ENCODE measurements at places on chromosomes 11 and 22.

- DNase-seq: no peak
Measured at GRCh38 chr11:12687740-12688139, 13.5 kb downstream of the TEAD1 start.

DNA sequence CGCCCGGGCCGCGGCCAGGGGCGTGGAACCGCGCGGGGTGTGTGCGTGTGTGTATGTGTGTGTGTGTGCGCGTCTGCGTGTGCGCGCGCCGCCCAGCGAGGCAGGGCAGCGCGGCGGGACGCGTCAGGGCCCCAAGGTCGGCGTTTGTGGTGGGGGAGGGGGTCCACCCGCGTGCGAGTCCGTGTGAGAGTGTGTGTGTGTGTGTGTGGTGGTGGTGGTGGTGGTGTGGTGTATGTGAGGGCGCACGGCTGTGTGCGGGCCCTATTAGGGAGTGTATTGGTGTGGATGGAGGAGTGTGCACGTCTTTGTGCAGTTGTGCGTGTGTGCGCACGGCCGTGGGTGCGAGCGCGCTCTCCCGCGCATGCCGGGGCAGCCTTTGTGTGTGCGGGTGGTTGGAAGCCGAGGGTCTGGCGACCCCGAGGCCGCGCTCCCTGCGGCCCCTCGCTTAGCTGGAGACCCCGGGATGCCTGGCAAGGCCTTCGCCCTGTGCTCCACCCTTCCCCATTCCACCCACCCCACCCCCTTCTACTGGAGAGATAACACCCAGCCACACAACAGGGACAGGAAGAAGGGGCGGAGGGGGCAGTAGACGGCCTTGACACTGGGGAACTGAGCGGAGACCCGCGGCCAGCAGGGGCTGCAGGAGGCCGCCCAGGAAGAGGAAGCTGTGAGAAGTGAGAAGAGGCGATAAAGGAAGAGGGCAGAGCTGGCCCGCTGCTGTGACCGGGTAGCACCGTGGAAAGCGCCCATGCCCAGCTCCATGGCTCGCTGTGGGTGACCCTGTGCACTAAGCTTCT is 528 bp upstream of the ARRB1 start:
- no peak for DNase-seq

GRCh38 chr22:36303874-36304273 is 50.9 kb downstream of the APOL1 start:
- DNase-seq: no peak

DNA sequence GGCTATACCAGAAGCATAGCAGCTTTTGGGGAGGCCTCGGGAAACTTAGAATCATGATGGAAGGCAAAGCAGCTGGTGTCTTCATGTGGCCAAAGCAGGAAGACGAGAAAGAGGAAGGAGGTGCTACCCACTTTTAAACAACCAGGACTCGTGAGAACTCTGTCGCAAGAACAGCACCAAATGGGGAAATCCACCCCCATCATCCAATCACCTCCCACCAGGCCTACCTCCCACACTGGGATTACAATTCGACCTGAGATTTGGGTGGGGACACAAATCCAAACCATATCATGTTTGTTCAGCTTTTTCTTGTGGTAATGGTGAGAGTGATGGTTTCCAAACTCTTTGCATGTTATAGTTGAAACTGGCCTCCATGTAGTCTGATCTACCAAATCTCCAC is 32.5 kb upstream of the OR10D3 start:
- no peak for DNase-seq

DNA sequence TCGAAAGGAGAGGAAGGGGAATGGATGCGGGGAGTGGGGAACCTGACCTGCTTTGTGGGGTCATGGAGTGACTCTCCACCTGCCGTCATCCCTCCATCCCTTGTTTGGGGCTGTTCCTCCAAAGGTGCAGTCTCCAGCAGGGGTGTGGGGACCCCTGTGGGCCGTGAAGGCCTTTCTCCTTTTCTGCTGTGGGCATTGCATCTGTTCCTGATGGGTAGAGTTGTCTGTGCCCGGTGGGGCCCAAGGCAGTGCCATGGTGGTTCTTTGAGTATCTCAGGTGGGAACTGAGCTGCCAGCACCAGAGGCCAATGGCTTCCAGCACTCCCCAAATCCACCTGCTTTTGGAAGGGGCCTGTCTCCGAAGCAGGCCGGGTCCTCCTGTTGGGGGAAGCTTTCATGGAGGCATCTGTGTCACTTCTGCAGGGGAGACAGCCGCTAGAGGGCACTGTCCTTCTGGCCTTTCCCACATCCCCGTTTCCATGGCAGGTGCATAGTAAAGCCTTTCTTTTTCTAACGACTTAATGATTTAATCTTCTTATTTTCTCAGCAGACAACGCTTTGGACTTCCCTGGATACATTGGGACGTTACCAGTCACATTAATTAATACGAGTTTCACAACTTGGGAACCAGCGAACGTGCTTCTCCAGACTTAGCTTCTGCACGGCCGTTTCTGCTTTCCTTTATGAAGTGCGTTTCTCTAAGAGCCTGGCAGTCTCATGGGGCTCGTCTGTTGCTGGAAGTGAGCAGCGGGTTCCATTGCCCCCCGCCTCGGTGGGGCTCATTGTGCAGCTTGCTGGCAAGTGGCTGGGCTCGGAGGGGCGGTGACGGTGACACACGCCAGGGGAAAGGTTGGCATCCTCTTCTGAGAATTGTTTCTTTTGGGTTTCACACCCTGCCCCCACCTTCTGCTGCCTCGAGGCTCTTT is 57.1 kb downstream of the PARVB start:
- no peak for DNase-seq
